ENCODE measurements at places on chromosomes 3 and 15.

GRCh38 chr3:155024006-155024638, 56.0 kb upstream of the MME start:
- DNase-seq: no peak

GRCh38 chr3:30847592-30847991, 46.9 kb downstream of the GADL1 start:
- DNase-seq: no peak

DNA sequence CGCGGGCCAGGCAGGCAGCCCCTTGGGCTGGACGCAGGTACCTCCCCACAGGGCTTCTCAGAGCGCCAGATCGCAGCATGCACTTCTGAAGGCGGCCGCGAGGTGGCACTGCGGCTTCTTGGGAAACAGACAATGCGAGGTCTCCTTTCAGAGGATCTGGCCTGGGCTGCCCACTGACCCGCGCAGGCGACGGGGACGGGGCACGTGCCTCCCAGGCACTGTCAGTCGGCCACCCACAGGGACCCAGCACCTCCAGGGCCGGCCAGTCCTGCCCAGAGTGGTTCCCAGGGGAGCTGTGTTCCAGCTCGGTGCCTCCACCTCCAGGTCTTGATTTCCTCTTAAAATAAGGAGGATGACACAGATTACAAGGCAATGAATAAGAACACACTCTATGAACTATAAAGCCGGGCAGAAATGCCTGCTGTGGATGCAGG, 24.4 kb upstream of the TXNRD3 start:
- DNase-seq: peak; percentile 69

GRCh38 chr3:101150504-101150903, 157.3 kb upstream of the ABI3BP start:
- no peak for DNase-seq

DNA sequence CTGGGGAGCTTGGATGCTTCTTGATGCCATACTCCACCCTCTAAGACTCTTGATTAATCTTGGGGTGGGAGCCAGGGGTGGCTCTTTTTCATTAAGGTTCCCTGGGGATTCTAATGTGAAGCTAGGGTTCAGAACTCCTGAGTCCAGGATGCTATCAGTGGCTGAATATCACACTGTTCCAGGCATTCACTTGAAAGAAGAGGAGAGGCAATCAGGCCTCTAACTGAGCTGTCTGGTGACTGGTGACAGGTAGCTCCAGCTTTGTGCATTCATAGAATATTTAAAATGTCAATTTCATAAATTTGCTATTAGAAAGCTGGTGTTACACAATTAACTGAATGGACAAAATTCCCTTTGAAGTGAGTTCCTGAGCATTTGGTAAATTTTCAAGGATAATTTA, 139.0 kb downstream of the CHDH start:
- no peak for DNase-seq

GRCh38 chr3:190036631-190037030, 84.1 kb downstream of the P3H2 start:
- peak; percentile 81 for DNase-seq

DNA sequence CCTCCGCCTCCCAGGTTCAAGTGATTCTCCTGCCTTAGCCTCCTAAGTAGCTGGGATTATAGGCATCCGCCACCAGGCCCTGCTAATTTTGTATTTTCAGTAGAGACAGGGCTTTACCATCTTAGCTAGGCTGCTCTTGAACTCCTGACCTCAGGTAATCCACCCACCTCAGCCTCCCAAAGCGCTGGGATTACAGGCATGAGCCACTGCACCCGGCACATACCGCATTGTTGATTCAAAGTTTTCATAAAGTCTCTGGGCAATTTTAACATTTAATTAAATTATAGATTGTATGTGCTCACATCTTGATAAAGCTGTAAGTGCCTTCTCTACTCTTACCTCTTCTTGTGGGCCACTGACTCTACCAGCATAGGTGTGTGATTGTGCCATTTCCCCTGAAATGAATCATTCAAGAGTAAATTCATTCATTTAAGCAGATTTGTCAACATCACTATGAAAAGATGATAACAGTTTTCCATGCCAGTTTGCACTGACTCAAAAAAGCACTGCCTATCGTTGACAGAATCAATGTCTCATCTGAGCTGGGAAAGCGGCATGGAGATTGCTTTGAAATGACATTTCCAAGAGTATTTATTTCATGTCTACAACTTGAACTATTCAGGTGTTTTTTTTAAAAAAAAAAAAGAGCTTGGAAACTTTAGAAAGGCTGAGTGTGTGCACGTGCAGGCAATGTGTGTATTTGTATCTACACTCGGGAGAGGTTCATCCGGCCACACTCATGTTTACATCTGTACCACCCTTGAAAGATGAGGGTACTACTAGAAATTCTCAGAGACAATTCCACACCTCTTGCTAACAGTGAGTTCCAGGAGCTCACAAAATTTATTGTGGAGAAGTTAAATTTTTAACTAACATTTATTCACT, 3.5 kb downstream of the BCL2A1 start:
- DNase-seq: peak; percentile 68

DNA sequence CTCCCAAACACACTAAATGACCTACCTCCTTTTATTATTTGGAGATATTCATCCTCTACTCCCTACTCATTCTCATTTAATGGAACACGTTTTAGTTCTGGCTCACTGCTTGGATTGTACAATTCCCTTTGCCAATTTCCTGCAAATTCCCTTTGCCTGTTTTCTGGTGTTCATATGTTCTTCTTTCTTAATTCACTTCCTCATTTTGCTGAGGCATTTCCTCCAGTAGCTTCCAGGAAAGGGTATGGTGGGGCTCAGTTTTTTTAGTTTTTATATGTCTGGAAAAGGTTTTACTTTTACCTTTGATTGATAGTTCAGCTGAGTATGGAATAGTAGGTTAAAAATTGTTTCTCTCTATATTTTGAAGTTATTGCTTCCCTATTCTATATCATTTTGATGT, 143.6 kb upstream of the GOLIM4 start:
- no peak for DNase-seq

- no peak for DNase-seq
Measured at GRCh38 chr3:188397766-188398705, 244.1 kb downstream of the LPP start.

Measured in epithelial cell of esophagus (primary cell).